SK-N-MC (cell line): ENCODE measurements at places on chromosomes 13 and 19.

DNA sequence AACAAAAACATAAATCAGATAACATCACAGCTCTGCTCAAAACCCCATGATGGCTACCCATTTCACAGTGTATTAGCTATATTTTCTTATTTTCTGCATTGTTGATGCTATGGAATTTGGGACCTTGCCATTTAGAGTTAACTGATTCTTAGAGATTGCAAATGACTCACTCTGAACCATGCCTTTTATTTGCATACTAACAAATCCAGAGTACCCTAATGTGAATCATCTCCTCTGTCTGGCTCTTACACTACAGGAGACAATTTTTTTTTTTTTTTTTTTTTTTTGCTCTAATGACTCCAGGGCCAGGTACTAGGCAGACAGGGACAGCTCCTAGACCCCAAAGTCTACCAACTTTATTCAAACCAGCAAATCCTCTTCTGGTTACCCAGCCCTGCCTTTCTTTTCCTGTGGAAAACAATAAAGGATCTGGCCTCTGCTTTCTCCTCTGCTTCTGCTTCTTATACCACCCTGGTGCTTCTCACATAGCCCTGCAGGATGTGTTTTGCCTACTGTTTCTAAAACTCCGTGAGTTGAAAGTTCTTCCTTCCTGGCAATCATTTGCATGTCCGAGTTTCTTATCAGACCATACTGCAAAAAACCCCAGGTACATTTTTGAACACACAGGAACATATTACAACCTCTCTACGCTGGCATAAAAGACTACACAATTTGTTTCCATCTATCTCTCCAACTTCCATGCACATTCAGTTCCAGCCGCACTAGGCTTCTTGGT lies 10.6 kb upstream of the ZNF460 start:
- DNase-seq: no peak

GRCh38 chr19:47614021-47614295 lies 5.0 kb downstream of the BICRA start:
- no peak for DNase-seq

- no peak for DNase-seq
Observed at GRCh38 chr13:33606692-33607091, 211.3 kb upstream of the RFC3 start.

GRCh38 chr13:106888148-106888547 lies 320.2 kb upstream of the ARGLU1 start:
- no peak for DNase-seq

GRCh38 chr19:3669947-3670795 lies 30.1 kb downstream of the PIP5K1C start:
- DNase-seq: no peak
